Hepatic stellate cell (primary cell): ENCODE measurements at places on chromosomes 5 and 9.

GRCh38 chr5:135332519-135333150, 66.4 kb downstream of the MACROH2A1 start:
- DNase-seq, result peak; percentile 81

GRCh38 chr9:93808115-93809029, 146.8 kb downstream of the BARX1 start:
- DNase-seq, result no peak

GRCh38 chr9:129906298-129906697, 71.0 kb downstream of the USP20 start:
- DNase-seq, result no peak

GRCh38 chr9:136259517-136259813, 13.9 kb upstream of the QSOX2 start:
- no peak for DNase-seq
